ENCODE measurements at places on chromosomes 5 and 9.

DNA sequence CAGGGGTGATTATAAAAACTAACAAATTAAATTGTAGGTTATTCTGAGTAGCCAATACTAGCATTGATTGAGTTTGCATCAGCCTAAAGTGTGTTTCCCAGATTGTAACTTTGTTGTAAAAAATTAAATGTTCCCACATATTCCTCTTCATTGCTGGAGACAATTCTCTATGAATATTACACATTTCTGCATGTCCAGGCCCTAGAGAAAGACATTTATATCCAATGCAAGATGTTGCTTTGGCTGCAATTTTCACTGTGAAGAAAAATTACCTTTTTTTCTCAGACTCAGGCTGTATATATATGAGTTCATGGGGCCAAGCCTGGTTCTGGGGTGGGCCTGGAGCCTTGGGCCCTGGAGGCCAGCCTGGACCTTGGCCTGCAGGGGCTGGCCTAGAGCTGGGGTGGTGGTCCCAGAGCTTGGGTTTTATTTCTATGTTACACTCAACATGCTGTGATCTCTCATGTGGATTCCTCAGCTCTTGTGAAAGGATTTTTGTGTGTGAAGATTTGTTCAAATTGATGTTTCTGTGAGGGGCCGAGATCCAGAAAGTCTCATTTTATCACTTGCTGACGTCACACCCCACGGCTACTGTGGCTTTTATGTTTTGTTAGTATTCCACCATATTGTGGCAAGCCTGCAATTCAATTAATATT is 232.5 kb downstream of the SPATA31A1 start:
- DNase-seq = no peak

DNA sequence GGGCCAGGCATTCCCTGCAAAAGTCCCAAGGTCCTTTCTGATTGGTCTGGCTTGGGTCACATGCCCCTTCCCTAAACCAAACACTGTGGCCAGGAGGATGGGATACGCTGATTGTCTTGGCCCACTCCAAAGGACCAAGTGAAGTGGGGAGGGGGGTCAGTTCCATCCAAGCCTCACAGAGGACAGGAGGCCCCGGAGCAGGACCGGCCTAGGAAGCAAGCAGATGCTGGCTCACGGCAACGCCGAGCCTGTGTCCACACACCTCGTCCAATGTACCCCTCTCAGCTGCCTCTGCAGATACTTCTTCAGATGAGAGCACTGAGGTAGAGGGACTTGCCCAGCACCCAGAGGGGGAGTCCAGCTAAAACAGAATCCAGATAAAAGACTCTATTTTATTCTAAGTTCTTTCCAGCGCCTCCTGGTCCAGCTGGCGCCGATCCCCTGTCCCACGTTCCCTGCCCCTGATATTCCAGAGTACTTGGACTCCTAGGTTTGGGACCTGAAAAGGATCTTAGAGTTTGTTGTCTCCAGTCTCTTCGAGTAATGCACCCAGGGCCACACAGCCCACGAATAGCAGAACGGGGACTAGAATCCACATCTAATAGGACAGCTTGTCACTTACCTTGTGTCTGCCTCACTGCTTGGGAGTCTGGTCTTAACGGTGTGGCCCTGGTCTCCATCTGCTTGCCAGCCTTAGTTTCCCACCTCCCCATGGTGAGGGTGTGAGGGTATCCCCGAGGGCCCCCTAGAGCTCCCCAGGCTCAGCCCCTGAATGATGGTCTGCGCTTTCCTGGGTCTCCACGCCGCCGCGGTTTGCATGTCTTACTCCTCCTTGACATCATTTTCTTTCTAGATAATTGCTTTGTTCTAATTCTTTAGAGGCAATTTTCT is 72.4 kb upstream of the UNC5A start:
- DNase-seq = no peak

GRCh38 chr5:43569236-43569746 is 12.4 kb upstream of the PAIP1 start:
- no peak for DNase-seq

DNA sequence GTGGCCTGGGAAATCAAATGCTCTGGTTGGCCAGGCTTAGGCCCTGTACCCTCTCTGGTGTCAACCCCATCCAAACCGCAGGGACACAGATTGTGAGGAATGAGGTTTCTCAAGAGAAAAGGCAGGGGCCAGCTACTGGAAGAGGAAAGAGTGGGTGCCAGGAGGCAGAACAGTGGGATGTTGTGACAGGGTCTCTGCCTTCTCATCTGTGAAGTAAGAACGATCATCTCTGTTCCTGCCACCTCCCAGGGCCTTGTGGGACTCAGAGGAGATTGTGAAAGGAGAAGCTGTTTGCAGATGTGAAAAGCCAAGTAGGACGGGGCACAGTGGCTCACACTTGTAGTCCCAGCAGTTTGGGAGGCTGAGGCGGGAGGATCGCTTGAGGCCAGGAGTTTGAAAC is 22.8 kb upstream of the RPL26L1 start:
- DNase-seq = no peak

DNA sequence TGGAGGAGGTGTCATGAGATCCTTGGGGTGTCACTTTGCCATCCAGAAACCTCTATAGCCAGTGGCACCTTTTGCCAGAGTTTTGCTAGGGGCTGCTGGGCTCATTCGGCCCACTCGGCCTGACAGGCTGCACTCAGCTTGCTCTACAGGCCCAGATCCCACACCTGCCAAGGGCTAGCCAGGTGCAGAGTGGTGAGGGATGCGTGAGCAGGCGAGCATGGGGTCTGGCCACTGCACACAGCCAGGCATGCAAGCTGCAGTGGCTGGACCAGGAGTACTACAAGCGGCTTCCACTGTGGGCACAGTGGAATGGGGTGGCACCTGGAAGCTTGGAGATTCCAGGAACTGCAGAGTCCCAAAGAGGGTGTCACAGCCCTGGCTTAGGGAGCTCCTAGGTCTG is 372.7 kb downstream of the CHSY3 start:
- DNase-seq = no peak

DNA sequence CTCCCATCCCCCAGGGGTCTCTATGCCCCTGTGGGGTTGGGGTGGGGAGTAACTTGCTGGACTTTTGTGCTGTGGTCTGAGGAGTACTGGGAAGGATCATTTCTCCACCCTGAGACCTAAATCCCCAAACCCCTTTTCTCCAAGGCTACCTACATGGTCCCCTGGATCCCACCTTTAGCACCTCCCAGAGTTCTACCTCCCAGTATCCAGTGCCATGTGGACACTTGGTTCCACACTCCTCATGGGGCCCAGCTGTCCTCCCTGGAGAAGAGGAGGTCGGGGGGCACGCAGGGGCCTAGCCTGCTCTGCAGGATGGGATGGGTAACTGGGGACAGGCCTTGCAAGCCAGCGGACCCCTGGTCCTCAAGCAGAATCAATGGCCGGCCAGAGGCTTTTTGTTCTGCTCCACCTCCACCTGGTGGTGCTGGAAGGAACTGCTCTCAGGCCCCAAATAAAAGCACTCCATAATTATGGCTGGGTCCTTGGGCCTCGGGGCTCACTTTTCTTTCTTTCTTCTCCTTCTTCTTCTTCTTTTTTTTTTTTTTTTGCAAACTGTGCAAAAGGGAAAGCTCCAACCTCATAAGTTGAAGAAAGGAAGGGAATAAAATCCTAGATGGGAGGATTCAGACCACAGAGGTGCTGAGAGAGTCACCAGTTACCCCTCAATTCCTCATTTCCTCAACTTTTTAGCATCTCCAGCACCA is 68.4 kb downstream of the PSD2 start:
- DNase-seq = peak; percentile 44

DNA sequence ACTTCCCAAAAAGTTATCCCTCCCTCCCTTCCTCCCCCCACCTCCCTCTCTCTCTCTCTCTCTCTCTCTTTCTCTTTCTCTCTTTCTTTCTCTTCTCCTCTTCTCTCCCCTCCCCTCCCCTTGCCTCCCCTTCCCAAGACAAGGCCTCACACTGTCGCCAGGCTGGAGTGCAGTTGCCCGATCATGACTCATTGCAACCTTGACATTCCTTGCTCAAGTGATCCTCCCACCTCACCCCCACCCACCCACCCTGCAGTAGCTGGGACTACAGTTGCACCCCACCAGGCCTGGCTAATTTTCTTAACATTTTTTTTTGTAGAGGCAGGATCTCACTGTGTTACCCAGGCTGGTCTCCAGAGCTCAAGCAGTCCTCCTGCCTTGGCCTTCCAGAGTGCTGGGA is 32.8 kb downstream of the VPS13A start:
- no peak for DNase-seq

DNA sequence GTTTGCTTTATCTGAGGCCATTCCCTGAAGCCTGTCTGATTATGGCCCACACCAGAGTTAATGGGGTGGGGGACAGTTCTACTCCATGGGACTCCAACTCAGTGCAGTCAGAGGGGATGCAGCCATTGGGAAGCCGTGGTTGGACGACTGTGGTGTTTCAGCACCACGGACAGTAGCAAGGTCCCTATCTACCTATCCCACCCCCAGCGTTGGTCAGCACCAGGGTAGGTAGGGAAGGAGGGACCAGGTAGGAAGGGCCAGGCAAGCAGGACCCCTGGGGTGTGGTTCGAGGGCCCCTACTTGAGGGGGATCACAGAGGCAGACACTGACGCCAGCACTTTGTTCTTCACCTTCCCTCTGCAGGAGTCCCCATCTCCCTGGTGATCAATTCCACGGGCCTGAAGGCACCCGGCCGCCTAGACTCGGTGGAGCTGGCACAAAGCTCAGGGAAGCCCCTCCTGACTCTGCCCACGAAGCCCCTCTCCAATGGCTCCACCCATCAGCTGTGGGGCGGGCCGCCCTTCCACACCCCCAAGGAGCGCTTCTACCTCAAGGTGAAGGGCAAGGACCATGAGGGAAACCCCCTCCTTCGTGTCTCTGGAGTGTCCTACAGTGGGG is 33.2 kb downstream of the HMCN2 start:
- DNase-seq = no peak

DNA sequence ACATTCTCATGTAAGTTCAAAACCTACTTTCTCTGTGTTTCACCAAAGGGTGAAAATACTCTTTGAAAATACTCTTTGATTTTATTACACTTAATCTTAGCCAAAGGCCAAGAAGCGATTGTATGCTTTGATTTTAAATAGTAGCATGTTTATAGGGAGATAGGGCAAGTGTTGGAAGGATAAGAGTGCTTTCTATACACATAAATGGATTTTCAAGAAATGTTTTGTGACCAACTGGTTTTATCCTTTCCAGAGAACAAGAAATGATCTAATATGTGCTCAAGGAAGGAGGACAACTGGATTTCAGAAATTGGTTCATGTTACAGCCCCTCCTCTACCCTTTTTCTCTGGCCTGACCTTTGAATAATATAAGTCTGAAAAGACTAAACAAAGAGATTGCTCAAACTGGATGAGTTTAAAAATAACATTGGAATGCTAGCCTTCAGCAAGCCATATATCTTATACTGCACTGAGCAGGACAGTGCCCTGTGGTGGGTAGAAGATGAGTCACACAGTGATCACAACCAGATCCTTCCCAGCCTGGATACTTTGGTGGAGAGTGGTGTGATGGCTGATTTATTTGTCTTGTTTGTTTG is 13.1 kb downstream of the PALM2AKAP2 start:
- DNase-seq = no peak

DNA sequence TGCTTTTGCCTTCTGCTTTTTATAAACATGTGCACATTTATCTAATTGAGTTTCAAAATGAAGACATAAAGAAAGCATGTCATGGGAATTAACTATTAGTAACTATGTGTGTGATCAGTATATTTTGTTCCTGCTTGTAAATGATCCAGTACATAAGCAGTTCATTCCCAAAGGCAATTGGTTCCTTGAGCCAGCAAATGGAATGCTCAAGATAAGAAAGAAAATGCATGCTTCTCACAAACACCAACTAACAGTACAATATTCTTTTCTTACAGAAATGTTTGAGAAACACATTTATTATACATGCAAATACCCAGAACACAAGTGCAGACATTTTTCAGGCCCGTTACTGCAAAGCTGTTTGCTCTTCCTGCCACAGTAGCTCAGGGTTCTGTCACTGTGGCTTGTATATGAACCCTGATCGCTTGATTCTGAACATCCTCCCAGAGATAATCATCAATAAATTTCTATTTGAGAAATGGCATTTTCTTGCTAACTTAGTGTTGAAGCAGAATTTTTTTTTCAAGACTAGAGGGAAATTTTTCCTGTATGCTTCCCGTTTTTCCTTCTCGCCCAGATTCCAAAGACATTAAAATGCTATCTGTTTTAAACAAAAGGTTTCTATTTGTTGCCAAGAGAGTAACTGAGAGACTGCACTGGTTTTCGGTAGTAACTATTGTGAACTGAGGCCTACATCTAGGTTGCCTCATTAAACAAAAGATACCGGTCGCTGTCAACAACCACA is 1.9 kb downstream of the GNAQ start:
- no peak for DNase-seq

GRCh38 chr5:167908606-167909005 is 382.8 kb upstream of the WWC1 start:
- no peak for DNase-seq

DNA sequence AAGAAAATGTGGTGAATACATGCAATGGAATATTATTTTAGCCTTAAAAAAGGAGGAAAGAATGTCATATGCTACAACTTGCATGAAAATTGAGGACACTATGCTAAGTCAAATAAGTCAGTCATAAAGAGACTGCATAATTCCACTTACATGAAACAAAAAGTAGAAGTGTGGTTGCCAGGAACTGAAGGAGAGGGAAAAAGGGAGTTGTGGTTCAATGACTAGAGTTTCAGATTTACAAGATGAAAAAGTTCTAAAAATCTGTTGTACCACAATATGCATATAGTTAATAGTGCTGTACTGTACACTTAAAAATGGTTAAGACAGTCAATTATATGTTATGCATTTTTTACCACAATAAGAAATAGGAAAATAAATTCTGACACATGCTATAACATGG is 95.4 kb downstream of the SLC44A1 start:
- DNase-seq = no peak

GRCh38 chr9:134552349-134552990 is 89.1 kb upstream of the COL5A1 start:
- DNase-seq = no peak

- DNase-seq = no peak
Measured at GRCh38 chr9:85421641-85422040, 320.1 kb downstream of the AGTPBP1 start.

- DNase-seq = no peak
Measured at GRCh38 chr9:84387821-84388220, 47.3 kb upstream of the SLC28A3 start.

GRCh38 chr5:151953833-151954232 is 29.2 kb upstream of the GLRA1 start:
- DNase-seq = no peak
